Activated naive CD4-positive, alpha-beta T cell treated with Interleukin-2 at 50 U/mL for 16 hours (primary cell): ENCODE measurements at places on chromosomes 1 and 21.

GRCh38 chr21:31673321-31673912 is 13.9 kb downstream of the SOD1 start:
- no peak for DNase-seq

DNA sequence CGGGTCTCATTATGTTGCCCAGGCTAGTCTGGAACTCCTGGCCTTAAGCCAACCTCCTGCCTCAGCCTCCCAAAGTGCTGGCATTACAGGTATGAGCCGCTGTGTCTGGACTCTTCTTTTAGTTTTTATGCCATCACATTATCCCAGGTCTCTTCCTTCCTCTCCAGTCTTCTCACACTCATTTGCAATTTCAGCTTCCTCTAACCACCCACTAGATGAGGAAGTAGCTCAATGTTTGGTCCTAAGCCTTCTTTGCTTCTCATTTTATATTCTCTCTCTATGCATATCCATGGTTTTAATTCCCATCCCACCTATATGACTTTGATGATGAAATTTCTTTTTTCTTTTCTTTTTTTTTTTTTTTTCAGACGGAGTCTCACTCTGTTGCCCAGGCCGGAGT is 3.1 kb upstream of the ZBTB8A start:
- no peak for DNase-seq

DNA sequence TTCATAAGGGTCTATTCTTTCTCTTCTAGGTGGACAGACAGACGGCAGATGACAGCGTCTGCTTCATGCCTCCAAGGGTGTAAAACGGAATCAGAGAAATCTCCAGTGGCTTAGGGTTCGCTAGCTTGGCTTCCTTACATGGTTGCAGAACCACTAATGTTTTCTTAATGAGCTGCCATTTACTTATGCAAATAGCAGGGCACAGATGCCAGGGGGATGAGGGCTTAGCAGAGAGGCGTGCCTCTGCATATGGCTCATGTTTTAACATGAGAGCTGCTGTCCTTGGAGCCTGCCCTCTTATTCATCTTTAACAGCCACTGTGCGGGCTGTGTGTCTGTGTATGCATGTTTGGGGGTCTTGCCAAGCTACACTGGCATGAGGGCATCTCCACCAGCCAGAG is 119.6 kb downstream of the IER5 start:
- no peak for DNase-seq

- no peak for DNase-seq
These were observed 15.1 kb upstream of the THRAP3 start for GRCh38 chr1:36208978-36209703.

- no peak for DNase-seq
These were observed 25.0 kb downstream of the PGBD5 start for GRCh38 chr1:230401101-230401500.

DNA sequence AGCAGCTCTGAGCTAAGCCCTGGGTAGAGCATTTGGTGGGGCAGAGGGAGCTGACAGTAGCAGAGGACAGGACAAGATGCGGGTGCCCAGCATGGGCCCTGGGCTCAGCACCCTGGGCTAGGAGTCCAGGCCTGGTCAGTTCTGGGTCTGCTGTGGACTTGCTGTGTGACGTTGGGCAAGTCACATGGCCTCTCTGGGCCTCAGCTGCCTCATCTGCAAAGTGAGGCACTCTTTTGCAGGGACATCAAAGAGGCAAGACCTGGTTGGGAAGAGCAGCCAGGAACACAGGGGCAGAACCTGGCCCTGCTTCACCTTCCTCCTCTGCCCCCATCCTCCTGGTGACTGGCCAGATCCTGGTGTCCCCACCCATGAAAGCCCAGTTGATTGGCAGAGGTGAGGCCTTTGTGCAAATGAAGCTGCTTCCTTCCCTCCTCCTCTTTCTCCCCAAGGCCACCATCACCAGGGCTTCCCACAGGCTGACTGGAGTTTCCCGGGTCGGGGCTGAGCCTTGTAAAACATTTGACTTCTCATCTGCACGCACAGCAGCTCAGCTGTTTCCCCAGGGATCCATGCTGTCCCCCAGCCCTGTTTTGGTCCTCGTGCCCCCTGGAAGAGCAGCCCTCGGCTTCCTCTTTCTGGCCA is 350.5 kb downstream of the MATN1 start:
- no peak for DNase-seq
